B cell (primary cell): ENCODE measurements at places on chromosomes 16 and 17.

- DNase-seq: no peak
These were observed 26.7 kb downstream of the CCL4 start for GRCh38 chr17:36130346-36130745.

- DNase-seq: no peak
These were observed 8.1 kb upstream of the ZFPM1 start for GRCh38 chr16:88444826-88445582.

DNA sequence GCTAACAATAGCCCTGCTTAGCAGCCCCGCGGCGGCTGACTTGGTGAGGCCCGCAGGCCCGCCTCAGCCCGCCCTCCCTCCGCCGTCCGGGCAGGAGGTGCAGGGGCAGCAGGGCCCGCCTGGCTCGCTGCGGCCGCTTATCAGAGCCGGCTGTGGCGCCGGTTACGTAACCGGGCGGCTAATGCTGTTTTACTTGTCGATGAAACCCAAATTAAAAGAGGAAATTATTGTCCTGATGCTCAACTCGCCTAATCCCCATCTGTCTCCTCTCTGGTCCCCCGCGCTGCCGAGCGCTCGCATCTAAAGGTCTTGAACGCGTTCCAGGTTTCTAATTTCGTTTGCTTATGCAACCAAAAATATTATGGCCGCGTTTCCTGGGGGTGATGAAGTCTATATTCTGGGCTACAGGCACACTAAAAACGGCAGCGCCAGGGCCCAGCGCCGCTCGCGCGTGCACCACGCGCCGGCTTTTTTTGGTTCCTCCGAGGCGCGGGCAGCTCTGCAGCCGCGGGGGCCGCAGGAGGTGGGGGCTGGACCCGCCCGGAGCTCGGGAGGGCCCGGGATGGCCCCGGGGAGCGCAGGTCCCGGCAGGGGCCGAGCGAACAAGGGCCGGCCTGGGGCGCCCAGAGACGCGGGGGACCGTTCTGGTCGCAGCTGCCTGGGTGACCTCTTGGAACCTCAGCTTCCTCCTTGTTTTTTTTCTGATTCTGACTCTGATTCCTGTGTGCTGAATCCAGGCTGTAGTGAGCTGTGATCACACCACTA lies 65.2 kb upstream of the TOB1 start:
- DNase-seq: peak; percentile 62

GRCh38 chr16:7456211-7456610 lies 123.6 kb downstream of the RBFOX1 start:
- no peak for DNase-seq

DNA sequence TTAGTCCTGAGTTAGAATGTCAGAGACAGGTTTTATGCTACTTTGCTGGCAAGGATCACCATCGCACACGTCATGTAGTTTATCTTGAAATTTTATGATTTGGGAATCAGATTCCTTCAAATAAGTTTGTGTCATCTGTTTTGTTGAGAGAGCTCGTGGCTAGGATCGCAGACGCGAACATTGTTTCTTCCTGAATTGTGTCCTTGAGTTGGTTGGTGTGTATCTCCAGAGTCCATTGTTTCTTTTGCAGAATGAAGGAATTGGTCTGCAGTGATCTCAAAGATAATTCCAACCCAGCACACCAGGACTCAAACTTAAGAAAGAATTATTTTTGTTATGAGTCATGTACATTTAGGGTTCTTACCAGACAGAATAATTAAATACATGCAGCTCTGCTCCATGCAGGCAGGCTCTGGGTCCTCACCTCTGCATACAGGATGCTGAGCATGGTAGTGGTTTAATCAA lies 51.6 kb downstream of the PRKCA start:
- no peak for DNase-seq

GRCh38 chr17:6901086-6901485 lies 69.6 kb upstream of the TEKT1 start:
- DNase-seq: no peak

DNA sequence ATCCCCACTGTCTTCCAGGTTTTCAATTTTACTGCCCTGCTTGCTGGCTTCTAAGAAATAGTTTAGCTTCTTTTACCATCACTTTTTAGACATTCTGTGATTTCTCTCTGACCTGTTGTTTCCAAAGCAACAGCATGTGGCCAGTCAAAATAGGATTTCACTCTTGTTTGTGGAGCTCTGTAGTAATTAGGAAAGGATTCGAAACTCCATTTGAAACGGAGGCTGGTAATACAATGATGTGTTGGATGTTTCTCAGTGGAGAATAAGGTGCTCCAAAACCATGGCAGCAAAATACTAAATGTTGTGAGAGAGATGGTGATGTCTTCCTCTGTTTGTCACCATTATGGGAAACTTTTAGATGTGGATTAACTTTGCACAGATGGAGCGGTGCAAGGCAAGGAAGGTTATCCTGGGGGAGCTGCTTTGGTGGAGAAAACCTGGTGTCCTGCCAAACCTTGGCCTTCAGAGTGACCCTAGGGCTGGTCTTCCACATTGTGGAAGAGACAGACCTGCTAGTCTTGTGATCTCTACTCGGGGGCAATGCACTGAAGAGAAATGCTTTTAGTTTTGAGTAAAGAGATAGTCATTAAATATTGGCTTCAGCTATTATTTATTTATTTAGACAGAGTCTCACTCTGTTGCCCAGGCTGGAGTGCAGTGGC lies 79.4 kb downstream of the PRKCA start:
- no peak for DNase-seq

GRCh38 chr17:13518261-13519000 lies 83.3 kb downstream of the HS3ST3A1 start:
- DNase-seq: no peak

DNA sequence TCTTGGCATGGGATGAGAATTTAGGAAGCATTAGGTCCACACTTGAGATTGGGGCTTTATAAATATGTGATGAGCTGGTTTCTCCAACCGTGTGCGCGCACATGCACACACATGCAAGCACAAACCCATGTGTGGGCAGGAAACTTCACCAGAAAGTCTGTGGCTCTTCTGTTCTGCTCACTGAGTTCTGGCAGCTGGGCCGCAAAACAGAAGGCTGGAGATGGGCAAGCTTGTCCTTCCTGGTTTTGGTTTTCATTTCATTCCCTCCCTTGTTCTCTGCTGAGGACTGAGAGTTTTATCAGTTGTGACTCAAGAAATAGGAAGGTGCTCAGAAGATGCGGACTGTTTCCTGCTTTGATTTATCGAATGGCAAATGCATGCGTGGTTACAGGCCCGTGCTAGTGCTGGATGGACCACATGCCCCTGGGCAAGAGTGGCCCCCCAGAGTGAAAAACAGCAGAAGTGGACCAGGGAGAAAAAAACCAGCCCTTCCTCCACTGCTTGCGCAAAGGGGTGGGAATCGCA lies 14.1 kb downstream of the MAP3K14 start:
- DNase-seq: peak; percentile 81

DNA sequence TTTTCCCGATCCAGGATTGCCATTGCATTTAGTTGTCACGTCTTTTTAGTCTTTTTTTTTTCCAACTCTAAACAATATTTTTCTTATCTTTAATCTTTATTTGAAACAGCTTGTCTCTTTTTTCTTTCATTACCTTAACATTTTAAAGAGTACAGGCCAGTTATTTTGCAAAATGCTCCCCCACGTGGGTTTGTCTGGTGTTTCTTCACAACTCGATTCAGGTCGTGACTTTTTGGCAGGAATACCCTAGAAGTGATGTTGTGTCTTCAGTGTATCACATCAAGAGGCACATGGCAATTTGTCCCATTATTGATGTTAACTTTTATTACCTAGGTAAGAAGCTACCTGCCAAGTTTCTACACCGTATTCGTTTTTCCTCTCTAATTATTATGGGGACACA lies 17.9 kb downstream of the CMC2 start:
- no peak for DNase-seq

GRCh38 chr17:13074026-13074425 lies 56.2 kb upstream of the ELAC2 start:
- DNase-seq: no peak

- no peak for DNase-seq
These were observed 145.5 kb downstream of the MSI2 start for GRCh38 chr17:57401556-57402488.

DNA sequence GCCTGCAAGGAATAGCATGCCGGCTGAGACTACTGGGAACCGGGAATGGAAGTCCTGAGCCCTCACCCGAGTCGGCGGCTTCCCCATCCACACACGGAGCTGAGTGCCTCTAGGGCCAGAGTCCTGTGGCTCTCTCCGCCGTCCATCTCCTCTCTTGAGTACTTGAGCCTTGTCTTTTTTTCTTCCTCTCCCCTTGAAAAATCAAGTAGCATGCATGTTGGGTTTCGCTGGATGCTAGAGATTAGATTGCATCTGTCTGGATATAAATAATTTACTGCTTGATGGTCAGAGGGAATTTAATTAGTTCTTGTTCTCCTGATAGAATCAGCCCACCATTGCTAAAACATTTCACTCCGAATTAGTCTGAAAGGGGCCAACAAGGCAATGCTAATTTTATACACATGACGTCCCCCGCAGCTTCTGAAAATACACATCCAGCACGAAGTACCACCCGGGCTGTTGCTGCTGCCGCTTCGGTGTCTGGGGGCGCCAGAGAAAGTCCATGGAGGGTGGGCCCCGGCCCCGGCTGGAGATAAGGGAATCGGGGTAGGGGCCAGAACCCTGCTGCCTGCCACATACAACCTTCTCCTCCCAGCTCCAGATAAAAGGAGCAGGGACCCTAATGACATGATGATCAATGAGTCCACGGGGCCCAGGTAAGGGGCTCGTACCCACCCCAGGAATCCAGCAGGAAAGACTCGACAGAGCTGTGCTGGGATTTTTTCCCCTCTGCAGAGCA lies 48.5 kb downstream of the RBFOX3 start:
- no peak for DNase-seq

GRCh38 chr17:16428098-16428882 lies 12.9 kb downstream of the TRPV2 start:
- DNase-seq: no peak

DNA sequence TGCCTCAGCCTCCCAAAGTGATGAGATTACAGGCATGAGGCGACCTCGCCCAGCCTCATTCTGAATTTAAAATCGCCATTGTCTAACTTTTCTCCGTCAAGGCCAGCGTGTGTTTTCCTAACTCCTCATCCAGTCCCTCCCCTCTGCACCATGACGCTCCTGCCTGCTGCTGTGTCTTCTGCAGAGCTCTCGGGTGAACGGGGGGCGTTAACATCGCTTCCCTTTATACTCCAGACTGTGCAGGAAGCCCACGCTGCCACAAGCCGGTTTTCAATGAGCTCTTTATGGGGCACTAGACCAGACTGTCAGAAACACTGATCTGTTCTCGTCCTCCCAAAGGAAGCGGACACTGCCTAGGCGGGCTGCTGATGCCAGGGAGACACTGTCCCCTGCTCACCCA lies 13.2 kb downstream of the AANAT start:
- peak; percentile 67 for DNase-seq

GRCh38 chr17:70171159-70171558 lies 1.8 kb downstream of the KCNJ2 start:
- no peak for DNase-seq

DNA sequence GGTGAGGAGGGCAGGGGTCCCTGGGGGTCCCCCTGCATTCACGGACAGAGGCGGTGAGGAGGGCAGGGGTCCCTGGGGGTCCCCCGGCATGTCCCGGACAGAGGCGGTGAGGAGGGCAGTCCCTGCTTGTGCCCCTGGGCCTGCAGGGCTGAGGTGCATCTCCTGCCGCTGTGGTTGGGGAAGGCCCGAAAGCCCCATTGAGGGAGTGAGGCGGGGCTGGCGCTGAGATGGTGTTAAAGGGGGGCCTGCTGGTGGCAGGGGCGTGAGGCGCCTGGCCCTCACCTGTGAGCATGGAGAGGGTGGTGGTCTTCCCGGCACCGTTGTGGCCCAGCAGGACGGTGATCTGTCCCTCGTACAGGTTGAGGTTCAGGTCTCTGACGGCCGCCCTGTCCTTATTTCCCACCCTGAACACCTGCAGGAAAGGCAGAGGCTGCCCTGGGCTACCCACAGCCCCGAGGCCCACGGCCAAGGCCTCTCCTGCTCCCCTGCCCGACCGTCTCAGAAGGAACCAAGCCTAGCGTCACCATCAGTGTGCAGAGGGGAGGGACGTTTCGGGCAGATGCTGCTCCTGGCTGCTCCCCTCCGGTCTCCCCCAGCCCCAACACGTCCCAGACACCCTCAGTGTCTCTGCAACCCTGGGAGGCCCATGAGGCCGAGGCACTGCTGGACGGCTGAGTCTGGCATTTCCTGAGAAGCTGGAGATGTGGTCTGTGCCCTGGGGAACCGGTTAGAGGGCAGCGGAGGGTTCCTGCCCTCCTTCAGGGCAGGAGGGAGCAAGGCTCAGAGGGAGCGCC lies 31.4 kb upstream of the RNPS1 start:
- DNase-seq: no peak

- DNase-seq: no peak
These were observed 44.0 kb downstream of the HNF1B start for GRCh38 chr17:37700881-37701280.

GRCh38 chr17:3788200-3788599 lies 12.8 kb downstream of the ITGAE start:
- no peak for DNase-seq

GRCh38 chr17:32445497-32445896 lies 1.2 kb downstream of the PSMD11 start:
- DNase-seq: no peak

- no peak for DNase-seq
These were observed 2.8 kb downstream of the ZNF48 start for GRCh38 chr16:30397776-30398660.

DNA sequence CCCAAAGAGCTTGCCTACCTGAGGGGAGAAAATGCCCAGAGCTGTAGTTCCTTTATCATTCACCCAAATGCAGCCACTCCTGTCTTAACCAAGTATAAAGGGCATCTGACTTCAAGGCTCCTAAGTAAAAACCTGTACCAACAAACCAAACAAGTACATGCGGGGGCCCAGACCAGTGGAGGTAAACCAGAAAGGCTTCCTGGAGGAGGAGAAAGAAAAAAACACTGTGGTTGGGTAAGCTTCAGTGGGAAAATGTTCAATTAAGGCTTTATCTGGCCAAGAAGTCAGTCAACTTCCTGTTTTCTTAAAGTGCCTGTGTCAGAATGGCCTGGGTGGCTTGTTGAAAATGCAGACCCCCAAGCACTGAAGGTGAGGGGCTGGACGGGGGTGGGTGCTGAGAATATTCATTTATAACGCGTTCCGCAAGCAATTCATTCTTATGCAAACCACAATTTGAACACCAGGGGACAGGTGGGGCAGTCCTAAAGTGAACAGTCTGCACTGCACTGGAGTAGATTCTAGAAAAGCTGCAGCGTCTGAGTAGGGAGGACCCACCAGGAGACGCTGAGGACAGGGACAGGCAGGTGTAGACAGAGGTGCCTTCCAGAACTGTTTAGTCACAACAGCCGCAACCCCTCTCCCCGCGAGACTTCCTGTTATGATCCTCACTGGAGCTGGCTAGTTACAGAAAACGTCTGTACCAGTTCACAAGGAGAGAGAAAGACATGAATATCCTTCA lies 467.1 kb downstream of the SOX9 start:
- DNase-seq: no peak
